ENCODE measurements at places on chromosomes 3 and 15.

DNA sequence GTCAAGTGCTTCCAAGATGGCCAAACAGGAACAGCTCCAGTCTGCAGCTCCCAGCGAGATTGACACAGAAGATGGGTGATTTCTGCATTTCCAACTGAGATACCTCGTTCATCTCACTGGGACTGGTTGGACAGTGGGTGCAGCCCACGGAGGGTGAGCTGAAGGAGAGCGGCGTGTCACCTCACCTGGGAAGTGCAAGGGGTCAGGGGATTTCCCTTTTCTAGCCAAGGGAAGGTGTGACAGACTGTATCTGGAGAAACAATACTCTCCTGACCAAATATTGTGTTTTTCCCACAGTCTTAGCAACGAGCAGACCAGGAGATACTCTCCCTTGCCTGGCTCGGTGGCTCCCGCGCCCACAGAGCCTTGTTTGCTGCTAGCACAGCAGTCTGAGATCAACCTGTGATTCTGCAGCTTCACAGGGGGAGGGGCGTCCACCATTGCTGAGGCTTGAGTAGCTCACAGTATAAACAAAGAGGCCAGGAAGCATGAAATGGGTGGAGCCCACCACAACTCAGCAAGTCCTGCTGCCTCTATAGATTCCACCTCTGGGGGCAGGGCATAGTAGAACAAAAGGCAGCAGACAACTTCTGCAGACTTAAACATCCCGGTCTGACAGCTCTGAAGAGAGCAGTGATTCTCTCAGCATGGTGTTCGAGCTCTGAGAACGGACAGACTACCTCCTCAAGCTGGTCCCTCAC, 293.5 kb upstream of the SUCLG2 start:
- DNase-seq = no peak

DNA sequence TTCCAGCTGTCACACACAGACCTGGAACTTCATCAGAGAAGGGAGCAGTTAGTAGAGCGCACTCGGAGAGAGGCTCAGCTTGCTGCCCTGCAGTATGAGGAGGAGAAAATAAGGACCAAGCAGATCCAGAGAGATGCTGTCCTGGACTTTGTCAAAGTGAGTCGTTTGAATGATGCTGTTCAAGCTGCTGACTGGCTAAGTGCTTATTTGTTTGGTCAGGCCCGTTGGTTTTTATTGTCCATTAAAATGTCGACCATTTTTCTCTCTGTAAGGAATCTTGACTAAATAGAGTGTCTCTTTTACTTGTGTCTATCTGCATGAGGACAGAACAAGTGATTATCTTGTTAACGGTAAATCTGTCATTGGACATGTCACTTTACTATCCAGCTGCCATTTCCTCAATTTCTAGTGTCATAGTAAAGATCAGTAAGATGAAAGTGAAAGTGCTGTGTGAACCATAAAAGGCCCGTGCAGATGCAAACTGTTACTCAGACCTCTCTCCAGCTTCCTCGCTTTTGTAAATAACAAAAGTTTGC, 56.9 kb downstream of the LRCH3 start:
- no peak for DNase-seq

GRCh38 chr3:137084586-137084985, 126.8 kb downstream of the IL20RB start:
- no peak for DNase-seq

DNA sequence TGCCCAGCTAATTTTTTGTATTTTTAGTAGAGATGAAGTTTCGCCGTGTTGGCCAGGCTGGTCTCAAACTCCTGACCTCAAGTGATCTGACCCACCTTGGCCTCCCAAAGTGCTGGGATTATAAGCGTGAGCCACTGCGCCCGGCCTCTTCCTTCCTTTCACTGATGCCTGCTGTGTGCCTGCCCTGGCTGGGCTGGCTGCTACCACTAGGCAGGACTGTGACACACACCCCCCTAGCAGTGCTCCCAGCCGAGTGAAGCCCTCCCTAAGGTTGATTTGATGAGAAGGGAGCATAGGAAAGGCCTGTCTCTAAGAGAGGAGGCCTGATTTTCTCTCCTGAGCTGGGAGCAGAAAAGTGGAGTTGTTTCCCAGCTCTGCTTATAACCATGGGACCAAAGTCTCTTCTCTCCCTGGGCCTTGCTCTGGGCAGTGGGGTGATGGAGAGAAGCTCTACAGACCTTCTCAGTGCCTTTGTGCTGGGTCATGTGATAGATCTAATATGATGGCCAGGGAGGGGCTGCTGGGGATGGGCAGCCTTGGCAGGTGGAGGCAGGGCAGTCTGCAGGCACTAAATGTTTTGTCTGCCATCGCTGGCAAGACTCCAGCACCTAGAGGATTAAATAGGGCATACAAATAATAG, 20.1 kb upstream of the SFMBT1 start:
- no peak for DNase-seq

Measured in renal pelvis (tissue), 12 donors.